ENCODE measurements at places on chromosomes 5 and 9.

- DNase-seq = no peak
These were observed 1096.3 kb upstream of the DMAC1 start for GRCh38 chr9:8895861-8896224.

DNA sequence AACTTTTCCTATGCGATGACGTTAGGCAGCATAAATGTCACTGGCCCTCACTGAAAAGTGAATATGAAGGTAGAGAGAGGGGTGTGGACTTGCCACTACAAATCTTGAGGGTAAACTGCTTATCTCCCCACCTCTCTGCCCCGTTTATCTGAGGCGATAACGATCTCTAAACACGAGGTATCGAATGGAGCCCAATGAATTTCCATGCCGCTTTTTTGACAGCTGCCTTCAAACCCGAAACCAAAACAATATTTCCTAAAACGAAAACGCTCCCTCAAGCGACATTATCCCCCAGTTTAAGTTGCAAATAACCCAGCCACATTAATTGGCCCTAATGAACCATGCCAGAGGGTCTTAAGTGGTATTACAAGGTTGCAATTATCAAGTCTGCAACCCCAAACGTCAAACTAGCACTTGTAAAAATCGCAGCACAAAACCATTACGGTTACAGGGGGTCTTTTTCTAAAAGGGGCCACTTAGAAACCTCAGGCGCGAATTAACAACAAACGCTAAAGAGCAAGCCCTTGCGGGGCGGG lies 1.4 kb downstream of the NR3C1 start:
- DNase-seq = no peak

DNA sequence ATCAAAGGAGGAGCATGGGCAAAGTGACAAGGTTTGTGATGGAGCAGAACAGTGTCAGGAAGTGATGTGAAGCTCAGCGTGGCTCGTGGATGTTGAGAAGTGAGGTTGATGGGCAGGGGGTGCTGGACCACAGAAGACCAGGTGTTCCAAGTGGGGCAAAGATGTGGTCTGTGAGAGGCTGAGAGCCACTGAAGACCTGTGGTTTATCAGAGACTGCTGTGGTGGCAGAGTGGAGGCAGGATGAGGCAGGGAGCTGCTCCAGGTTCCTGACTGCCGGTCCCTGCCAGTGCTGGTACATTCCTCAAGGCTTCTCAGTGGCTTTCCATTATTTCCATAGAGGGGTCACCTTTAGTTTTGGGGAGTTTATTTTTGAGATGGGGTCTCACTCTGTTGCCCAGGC lies 19.1 kb downstream of the PALM2AKAP2 start:
- DNase-seq = no peak

DNA sequence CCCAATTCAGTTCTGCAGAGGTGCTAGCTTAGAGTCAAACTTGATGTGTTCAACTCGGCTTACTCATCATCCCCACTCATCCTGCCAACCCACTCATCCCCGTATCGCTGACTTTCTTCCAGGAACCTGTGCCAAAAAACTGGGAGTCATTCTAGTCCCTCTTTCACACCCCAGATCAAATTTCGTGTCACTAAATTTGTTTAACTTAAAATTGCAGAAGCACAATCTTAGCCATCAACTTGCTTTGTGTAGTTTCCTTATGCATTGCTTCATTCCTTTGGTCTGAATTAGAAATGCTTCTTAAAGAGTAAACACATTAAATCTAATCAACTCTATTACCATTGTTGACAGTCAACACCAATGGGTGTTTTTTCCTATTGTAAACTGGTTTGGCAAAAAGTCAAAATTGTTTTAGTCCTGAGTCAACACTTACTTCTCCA lies 162.4 kb downstream of the TTC39B start:
- DNase-seq = no peak

DNA sequence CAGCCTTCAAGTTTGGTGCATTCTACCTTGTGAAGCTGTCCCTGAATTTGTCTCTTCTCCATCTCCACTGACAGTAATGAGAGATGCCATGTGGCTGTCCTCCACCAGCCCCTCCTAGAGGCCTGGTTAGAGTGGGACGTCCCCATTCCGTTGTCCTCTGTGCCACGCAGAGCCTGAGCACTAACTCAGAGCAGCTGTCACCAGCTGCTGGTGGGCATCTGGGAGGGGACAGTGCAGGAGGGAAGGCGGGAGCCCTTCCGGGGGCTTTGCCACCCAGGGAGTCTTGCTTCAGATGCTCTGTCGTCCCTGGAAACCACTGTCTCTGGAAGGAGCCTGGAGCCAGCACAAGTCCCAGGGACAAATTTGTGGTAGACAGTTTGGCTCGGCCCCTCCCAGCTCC lies 78.6 kb downstream of the PDZD2 start:
- DNase-seq = no peak

DNA sequence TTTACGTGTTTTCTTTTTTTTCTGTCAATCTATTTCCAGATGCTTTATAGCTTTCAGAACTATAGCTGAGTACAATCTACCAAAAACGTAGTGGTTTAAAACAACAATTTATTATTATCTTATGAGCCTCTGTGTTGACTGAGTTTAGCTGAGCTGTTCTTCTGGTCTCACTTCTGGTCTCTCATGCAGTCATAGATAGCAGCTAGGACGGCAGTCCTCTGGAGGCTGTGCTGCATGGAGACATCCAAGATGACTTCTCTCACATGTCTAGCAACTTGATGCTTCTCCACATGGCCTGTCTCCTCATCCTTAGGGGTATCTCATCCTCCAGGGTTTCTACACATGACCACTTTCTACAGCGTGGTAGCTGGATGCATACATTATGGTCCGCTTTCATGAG lies 22.0 kb upstream of the RAD23B start:
- no peak for DNase-seq

Measured in HS-5 (cell line).